ENCODE measurements at places on chromosomes 7 and 10.
A peak's percentile ranks its signal among the peaks of the same experiment; 100 is the strongest.

GRCh38 chr7:38385682-38386081 is 112.2 kb upstream of the TARP start:
- no peak for ATAC-seq
- no peaks in the 10 kb centered on the region for H3K4me1 ChIP-seq
- no peaks in the 10 kb centered on the region for H3K36me3 ChIP-seq
- H3K27ac ChIP-seq, result peak overlapping the region; percentile 9

- H3K4me1 ChIP-seq, result no peaks in the 10 kb centered on the region
- H3K27ac ChIP-seq, result no peak overlapping the region
- H3K36me3 ChIP-seq, result no peaks in the 10 kb centered on the region
- H3K4me3 ChIP-seq, result no peak overlapping the region
- no peak for ATAC-seq
Observed at GRCh38 chr10:48913674-48914073, 26.0 kb downstream of the LRRC18 start.

- no peak overlapping the region for H3K4me3 ChIP-seq
- ATAC-seq, result no peak
- no peaks in the 10 kb centered on the region for H3K27me3 ChIP-seq
- H3K27ac ChIP-seq, result no peak overlapping the region
Observed at GRCh38 chr10:63605197-63605967, 84.2 kb downstream of the REEP3 start.

- peak overlapping the region; percentile 53 for H3K4me3 ChIP-seq
- peaks cover 22% of the 10 kb centered on the region for H3K4me1 ChIP-seq
- H3K27me3 ChIP-seq, result no peaks in the 10 kb centered on the region
- H3K27ac ChIP-seq, result peak overlapping the region; percentile 1
Observed at GRCh38 chr10:128147064-128147463, 20.8 kb upstream of the MKI67 start.

GRCh38 chr7:109259151-109259550 is 689.5 kb downstream of the DNAJB9 start:
- H3K4me1 ChIP-seq, result no peaks in the 10 kb centered on the region
- no peaks in the 10 kb centered on the region for H3K27me3 ChIP-seq
- H3K36me3 ChIP-seq, result no peaks in the 10 kb centered on the region
- H3K27ac ChIP-seq, result no peak overlapping the region
- H3K4me3 ChIP-seq, result no peak overlapping the region
- ATAC-seq, result no peak

DNA sequence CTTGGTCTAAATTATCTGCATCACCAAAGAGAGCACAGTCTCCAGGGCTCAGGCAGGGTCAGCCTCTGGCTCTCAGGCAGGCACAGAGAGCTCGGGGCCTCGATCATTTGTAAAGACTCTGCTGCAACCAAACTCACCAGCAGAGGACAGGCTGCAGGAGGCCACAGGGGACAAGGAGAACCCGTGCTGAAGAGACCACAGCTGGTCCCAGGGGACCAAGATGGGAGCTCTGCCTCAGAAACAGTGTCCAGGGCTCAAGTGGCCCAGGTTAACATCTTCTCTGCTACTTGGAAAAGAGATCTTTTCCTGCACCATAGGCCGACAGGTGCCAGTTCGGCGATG is 543.2 kb downstream of the PTPRN2 start:
- no peak overlapping the region for H3K27ac ChIP-seq
- ATAC-seq, result no peak
- no peaks in the 10 kb centered on the region for H3K4me1 ChIP-seq
- no peaks in the 10 kb centered on the region for H3K36me3 ChIP-seq
- H3K4me3 ChIP-seq, result no peak overlapping the region

DNA sequence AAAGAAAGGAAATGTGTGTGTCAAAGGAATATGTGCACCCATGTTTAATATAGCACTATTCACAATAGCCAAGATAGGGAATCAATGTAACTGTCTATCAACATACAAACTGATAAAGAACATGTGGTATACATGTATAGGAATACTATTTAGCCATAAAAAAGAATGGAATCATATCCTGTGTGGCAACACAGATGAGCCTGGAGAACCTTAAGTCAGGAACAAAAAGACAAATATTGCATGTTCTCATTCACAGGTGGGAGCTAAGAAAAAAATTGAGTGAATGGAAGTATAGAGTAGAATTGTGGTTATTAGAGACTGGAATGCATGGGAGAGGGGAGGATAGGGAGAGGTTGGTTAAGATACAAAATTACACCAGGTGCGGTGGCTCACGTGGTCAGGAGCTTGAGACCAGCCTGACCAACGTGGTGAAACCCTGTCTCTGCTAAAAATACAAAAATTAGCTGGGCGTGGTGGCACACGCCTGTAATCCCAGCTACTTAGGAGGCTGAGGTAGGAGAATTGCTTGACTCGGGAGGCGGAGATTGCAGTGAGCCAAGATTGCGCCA is 10.5 kb downstream of the URGCP start:
- H3K36me3 ChIP-seq, result peaks cover 6% of the 10 kb centered on the region
- ATAC-seq, result no peak
- peaks cover 25% of the 10 kb centered on the region for H3K4me1 ChIP-seq
- no peak overlapping the region for H3K27ac ChIP-seq

DNA sequence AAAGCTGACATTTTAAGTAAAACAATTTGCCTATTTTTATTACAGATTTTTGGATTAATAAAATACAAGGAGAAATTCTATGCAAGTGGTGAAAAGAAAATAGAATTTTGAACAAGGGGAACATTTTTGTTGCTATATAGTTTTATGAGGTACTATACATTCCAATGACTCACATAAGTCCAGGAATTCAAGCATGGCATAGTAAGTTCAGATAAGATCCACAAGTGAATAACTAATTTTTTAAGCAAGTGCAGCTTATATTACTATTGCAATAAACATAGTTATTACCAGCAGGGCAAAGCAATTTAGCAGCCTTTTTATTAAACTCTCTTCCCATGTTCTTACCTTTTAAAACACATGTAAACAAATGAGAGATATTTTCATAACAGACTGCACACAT is 1123.5 kb upstream of the LRRN3 start:
- no peak for ATAC-seq
- H3K4me1 ChIP-seq, result no peaks in the 10 kb centered on the region
- no peaks in the 10 kb centered on the region for H3K36me3 ChIP-seq
- no peaks in the 10 kb centered on the region for H3K27me3 ChIP-seq
- no peak overlapping the region for H3K27ac ChIP-seq
- no peak overlapping the region for H3K4me3 ChIP-seq

DNA sequence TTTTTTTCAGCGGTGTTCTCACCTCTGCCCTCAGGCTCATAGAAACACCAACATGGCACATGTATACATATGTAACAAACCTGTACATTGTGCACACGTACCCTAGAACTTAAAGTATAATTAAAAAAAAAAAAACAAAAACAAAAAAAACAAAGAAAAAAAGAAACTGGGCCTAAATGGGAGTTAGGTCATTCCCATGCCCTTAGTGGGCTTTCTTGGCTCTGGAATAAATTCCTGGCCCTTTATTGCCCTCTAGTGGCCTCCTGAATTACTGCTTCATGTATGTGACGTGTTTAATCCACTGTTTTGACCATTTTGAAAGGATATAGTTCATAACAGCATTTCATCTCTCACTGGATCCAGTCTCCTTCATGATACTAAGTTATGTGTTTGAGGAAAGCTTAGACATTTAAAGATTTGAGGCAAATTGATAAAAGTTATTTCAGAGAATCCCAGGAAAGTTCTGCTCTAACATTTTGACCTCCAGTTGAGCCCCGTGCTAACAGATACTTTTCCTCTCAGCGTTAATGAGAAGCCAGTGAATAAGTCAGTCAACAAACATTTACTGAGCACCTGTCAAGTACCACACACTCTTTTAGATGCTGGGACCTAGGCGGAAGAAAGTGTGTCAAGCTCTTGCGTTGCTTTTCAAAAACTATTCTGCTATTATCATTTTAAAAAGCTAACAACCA is 54.7 kb upstream of the SYPL1 start:
- no peak for ATAC-seq
- H3K4me1 ChIP-seq, result no peaks in the 10 kb centered on the region
- no peak overlapping the region for H3K27ac ChIP-seq
- peaks cover 15% of the 10 kb centered on the region for H3K27me3 ChIP-seq

- peaks cover 17% of the 10 kb centered on the region for H3K27me3 ChIP-seq
- no peak for ATAC-seq
- H3K4me1 ChIP-seq, result no peaks in the 10 kb centered on the region
- no peaks in the 10 kb centered on the region for H3K36me3 ChIP-seq
- H3K4me3 ChIP-seq, result no peak overlapping the region
Observed at GRCh38 chr10:95579835-95580535, 18.8 kb upstream of the SORBS1 start.

DNA sequence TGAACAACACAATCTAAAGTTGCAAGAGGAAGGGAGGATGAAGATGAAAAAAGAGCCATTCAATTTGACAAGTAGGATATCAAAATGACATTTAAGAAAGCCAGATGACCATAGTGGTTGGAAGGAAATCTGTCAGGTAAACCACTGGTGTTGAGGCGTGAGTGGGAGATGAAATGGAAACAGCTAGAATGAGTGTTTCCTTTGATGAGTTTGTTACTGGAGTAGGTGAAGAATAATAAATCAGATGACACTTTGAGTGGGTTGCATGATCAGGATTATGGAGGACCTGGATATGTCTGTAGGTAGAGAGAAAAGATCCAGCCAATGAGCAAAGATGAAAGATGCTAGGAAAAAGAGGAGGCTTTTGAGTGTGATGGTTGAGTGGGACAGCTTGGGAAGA is 33.1 kb downstream of the AKR1B1 start:
- no peaks in the 10 kb centered on the region for H3K36me3 ChIP-seq
- no peak for ATAC-seq
- H3K27me3 ChIP-seq, result peaks cover 4% of the 10 kb centered on the region
- H3K4me1 ChIP-seq, result no peaks in the 10 kb centered on the region

DNA sequence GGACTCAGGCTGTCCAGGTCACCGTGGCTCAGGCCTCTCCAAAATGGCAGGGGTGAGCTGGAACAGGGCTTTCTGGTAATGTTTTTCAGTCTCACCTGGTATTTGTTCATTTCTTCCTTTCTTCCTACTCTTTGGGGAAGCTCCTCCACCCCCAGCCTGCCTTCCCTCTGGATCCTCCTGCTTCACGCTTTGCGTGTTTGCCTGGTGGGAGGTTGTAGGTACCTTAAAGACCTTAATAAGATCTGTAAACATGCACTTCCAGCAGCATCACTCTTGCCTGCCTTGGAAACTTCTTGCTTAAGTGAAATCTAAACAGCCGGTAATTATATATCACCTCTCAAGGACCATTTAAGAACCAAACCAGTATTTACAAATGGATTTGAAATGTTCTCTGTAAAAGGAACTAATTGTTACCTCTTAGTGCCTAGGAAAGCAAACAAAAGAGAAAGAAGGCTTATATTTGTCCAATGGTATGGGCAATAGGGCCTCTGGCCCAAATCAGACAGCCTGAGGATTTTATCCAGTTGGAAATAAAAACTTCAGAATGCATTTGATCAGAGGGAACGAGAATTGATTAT is 339.9 kb downstream of the CCSER2 start:
- no peak overlapping the region for H3K4me3 ChIP-seq
- peaks cover 9% of the 10 kb centered on the region for H3K27me3 ChIP-seq
- H3K36me3 ChIP-seq, result no peaks in the 10 kb centered on the region
- H3K4me1 ChIP-seq, result no peaks in the 10 kb centered on the region
- H3K27ac ChIP-seq, result no peak overlapping the region

DNA sequence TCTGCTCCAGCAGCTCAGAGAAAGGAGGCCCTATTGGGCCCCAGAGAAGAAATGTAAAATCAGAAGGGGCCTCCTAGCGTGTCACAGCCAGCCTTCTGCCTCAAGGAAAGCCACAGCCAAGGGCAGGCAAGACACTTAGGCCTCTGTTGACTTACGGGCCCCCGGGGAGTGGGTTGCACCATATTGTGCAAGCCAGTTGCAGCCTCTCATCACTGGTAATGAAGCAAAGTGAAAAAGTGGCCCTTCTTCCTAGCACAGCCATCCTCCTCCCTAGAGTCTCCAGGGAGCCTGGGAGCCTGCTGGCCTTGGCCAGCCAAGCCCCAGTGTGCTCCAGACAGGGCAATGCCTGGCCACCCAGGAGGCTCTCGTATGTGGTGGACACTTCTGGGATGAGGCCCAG is 56.2 kb upstream of the GDF10 start:
- no peak overlapping the region for H3K27ac ChIP-seq
- no peaks in the 10 kb centered on the region for H3K36me3 ChIP-seq
- no peaks in the 10 kb centered on the region for H3K4me1 ChIP-seq
- no peaks in the 10 kb centered on the region for H3K27me3 ChIP-seq
- no peak overlapping the region for H3K4me3 ChIP-seq

DNA sequence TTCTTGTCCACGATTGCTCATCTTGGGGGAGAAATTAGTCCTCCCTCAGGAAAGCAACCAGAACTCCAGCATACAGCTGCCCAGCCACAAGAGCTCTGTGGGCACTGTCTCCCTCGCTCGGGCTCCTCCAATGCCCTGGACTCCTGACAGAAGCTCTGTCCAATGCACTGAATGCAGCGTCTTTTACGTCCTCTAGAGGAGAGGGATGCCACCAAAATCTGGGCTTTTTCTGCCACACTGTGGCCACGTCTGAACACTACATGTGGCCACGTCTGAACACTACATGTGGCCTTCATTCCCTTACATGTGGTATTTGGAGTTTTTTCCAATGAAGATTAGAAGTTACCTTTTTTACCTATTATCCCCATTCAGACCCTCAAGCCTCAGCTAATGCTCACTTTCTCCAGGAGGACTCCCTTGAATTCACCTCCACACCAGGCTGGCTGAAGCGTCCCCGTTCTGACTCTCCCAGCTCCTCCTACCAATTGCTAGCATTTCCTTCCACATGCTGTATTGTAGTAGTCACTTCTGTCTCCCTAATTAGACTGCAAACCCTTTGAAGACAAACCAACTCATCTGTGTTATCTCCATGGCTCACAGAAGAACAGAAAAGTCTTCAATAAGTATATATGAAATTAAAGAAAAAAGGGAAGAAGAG is 134.3 kb upstream of the PDE1C start:
- no peak overlapping the region for H3K4me3 ChIP-seq
- ATAC-seq, result no peak
- no peaks in the 10 kb centered on the region for H3K4me1 ChIP-seq
- no peaks in the 10 kb centered on the region for H3K36me3 ChIP-seq

DNA sequence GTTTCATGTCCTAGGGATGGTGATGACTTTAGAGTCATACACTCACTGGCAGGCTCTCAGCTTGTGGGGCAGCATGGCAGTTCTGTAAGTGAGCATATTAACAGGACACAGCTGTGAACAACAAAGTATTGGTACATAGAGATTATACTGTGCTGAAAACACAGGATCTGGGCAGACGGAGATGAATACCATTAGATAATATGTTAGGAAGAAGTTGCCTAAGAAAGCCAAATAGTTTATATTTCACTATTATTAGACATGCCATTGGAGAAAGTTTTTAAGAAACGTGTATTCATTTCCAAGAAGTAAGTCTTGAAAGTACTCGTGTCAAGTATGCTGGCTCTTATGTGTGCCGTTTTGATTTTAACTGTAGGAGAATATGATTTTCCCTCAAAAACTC is 274.5 kb downstream of the INHBA start:
- no peak for ATAC-seq
- H3K36me3 ChIP-seq, result no peaks in the 10 kb centered on the region
- H3K27me3 ChIP-seq, result no peaks in the 10 kb centered on the region

Data from activated T-helper 17 cell treated with anti-CD3 and anti-CD28 coated beads, Interleukin-2, amount 50 U/mL, for 72 hours (primary cell).